NCI-H524 (cell line): ENCODE measurements at places on chromosomes 5 and 9.

DNA sequence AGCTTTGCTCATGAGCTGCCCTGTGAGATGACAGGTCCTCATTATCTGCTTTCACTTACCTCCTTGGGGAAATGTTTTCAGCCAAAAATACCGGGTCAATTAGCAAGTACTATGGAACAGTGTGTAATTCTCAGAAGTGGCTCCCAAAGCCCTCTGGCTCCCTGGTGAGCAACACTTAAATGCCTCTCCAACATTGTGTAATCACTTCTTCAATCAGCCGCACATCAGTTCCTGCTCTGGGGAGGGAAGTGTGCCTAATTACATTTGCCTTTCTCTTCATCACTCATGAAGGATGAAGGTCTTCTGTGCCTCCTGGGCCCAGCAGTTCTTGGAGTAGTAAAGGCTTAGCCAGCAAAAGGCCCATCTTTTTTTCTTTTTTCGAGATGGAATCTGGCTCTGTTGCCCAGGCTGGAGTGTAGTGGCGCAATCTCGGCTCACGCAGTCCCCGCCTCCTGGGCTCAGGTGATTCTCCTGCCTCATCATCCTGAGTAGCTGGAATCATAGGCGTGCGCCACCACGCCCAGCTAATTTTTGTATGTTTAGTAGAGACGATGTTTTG is 23.1 kb downstream of the NIM1K start:
- peak; percentile 74 for DNase-seq

- peak; percentile 19 for DNase-seq
Observed at GRCh38 chr5:146130440-146131045, 25.2 kb upstream of the PLAC8L1 start.

DNA sequence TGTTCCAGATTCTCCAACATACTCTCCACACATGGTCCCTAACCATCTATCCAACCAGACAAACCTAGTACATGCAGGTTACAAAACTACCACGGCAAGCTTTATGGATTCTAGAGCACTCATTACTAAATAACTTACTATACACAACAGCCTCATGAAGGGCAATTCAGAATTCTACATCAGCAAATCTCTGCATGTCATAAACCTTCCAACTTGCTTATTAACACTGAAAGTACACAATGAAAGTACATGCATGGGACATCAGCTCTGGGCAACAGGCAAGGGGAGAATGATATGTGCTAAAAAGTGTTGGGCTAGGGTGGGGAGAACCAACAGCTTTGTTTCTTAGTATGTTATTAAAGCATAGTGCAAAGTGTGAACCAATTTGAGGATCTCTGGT is 70.4 kb downstream of the TLE1 start:
- no peak for DNase-seq

DNA sequence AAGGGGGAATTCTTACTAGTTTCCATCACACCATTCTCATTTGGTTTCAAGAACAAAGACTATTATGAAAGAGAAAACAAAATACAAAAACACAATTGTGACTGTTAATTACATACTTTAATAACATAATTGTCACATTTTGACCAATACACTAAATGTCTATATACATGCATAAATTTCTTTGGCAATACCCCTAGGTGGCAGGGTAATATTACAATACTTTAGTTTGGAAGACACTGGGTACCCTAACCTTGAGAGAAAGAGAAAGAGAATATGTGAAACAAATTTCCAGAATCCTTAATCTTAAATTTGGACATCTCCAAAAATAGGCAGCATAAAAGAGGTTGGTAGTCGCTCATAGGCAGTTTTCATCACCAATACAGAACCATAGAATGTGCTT is 619.6 kb upstream of the ADAMTS16 start:
- peak; percentile 56 for DNase-seq

DNA sequence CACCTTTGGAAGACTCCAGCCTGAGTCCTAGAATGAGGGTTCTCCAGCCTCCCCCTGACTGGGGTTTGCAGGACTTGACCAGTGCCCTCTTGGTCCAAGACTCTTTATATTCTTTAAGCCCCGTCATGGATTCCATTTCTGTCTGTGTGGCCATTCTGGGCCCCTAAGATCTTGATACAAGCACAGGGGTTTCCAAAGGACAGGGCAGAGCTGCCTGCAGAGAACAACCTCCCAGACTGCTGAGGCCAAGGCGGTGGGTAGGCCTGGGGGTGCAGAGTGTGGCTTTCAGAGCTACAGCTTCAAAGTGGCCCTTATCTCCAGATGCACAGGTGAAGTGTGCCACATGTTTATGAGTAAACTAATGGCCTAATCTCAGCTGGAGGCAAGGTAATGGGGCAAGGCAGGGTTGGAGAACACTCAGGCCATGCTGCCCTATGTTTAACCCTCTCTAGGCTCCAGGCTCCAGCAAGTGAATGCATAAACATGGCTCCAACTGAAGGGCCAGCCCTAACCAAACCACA is 32.1 kb downstream of the FOXI1 start:
- DNase-seq: no peak
